ENCODE measurements at places on chromosomes 13 and 19. TPM values are rescaled to one million over a fixed set of nuclear protein-coding genes. Genes with fewer than 3 reads are reported as not detected.

GRCh38 chr19:12899891-12900518 lies 9.0 kb downstream of the GCDH start:
- DNase-seq = no peak

DNA sequence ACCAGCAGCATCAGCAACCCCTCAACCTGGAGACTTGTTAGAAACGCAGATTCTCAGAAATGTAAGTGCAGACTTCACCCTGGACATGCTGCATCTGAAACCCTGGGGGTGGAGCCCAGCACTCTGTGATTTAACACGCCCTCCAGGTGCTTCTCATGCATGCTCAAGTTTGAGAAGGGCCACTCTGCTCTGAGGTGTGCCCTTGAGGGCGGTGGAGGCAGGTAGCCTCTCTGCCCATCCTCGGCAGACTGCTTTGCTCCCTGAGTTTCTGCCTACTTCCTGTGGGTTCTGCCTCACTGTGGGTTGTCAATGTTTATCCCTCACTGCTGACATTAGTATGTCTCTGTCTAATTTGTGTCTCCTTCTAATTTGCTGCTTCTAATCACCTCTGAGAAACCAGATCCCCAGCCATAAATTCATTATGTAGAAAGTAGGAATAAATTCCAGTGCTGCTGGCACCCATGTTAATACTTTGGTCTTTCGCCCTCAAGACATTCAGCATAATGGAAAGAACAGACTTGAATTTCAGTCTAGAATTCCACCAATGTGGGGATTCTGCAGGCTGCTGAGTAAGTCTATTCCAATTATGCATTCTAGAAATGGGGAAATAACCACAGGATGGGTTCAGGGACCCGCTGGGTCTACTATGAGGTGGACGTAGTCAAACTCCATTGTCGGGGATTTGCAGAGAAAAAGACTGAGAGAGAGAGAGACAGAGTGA lies 51.3 kb upstream of the CYSLTR2 start:
- no peak for DNase-seq

DNA sequence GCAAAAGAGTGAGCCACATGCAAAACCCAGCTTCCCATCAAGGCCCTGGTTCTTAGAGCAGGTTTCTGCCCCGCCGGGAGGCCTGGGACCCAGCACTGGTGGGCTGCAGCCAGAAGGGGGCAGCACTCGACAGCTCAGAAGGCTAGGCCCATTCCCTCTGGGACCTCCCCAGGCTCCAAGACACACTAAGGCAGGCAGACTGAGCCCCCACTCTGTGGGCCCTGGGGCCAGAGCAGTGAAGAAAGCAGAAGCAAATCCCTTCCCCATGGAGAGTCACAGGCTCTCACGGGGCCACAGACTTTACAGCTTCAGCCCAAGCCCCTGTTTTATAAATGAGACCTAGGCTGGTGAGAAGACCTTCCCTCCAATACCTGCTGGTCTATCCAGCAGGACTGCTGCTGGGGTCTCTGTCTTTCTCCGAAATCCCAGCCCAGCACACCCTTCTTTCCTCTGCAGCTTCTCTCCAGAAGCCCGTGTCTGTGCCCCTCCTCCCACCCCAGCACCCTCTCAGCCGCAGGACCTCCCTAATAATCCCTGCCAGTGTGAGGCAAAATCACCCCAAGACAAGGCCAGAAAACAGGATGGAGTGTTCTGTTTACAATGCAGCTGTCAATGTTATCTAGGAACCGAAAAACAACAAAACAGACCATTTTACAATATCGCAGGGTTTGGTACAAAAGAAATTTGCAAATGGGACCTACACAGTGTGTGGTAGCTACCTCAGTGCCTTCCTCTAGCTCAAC lies 109.3 kb downstream of the ABCC4 start:
- peak; percentile 33 for DNase-seq

- DNase-seq = peak; percentile 25
These were observed 31.9 kb downstream of the PAK4 start for GRCh38 chr19:39157275-39157996.

GRCh38 chr19:40055049-40055448 lies 982 bp downstream of the ZNF780B start:
- DNase-seq = no peak

DNA sequence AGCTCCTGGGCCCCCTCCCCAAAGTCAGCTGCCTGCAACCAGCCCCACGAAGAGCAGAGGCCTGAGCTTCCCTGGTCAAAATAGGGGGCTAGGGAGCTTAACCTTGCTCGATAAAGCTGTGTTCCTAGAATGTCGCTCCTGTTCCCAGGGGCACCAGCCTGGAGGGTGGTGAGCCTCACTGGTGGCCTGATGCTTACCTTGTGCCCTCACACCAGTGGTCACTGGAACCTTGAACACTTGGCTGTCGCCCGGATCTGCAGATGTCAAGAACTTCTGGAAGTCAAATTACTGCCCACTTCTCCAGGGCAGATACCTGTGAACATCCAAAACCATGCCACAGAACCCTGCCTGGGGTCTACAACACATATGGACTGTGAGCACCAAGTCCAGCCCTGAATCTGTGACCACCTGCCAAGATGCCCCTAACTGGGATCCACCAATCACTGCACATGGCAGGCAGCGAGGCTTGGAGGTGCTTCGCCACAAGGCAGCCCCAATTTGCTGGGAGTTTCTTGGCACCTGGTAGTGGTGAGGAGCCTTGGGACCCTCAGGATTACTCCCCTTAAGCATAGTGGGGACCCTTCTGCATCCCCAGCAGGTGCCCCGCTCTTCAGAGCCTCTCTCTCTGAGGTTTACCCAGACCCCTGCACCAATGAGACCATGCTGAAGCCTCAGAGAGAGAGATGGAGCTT lies 4.7 kb upstream of the CEACAM5 start:
- DNase-seq = no peak

DNA sequence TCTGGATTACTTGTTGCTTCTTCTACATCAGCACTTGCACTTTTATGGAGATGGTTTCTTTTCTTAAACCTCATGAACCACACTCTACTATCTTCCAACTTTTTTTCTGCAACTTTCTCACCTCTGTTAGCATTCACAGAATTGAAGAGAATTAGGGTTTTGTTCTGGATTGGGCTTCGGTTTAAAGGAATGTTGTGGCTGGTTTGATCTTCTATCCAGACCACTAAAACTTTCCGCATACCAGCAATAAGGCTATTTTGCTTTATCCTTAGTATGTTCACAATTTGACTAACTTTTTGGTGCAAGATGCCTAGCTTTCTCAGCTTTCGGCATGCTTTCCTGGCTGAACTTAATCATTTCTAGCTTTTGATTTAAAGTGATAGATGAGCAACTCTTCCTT lies 666.7 kb upstream of the MIR17HG start:
- DNase-seq = peak; percentile 55

DNA sequence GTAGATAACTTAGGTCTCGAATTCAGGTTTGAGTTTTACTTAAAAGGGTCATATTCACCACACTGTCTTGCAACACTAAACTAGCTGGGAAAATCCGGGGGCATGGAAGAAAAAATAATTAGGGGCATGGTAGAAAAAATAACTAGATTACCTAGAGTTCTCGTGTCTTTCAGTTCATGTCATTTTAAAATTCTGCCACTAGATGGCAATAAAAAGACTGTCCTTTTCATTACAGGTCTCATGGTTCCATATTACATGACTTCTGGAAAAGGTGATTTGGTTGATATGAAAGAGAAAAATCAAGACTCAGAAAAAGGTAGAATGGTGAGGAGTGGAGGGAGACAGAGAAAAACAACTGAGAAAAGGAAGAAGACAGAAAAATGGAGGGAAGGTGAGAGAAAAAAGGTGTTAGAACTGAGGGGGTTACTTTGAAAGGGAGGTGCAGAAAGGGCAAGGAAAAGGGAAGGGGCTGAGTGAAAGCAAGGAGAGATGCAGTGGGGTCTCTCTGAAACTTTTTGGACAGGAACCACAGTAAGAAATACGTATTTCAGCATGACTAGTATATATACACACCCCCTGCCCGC lies 299.0 kb downstream of the KLF12 start:
- DNase-seq = peak; percentile 29

DNA sequence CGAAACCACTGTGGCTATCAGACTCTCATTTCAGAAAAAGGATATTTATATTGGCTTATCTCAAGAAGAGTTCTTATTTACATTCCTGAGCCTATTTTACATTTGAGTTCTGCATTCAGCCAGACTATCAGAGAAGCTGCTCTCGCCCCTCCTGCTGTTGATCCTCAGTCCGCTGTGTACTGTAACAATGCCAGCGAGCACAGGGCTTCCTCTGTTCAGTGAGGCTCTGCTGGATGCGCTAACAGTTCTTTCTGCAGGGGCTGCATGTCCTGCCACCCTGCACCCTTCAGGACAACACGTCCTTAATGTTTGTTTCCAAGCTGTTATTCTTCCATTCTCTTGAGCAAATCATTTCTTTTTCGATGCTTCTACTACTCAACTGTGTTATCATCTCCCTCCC lies 463.7 kb upstream of the SGCG start:
- no peak for DNase-seq

- DNase-seq = no peak
These were observed 148.6 kb upstream of the ATXN8OS start for GRCh38 chr13:69959046-69959445.

- no peak for DNase-seq
These were observed 530.6 kb downstream of the KLF12 start for GRCh38 chr13:73603646-73604045.

DNA sequence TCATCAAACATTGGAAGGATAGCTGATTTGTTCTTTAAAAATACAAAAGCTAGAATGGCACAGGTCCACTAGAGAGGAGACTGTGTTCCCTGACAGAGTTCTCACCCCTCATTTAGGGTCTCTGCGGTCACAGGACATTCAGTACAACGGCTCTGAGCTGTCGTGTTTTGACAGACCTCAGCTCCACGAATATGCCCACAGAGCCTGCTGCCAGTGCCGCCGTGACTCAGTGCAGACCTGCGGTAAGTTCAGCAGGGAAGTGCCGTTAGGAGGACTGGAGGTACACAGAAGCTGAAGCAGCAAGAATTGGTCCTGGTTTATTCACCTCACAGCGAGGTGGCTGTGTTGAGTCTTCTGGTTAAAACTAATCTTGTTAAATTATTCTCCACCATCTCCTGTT lies 90.0 kb downstream of the TNFRSF19 start:
- no peak for DNase-seq

- no peak for DNase-seq
These were observed 5.8 kb downstream of the FTL start for GRCh38 chr19:48970923-48971395.

- no peak for DNase-seq
These were observed 74.7 kb downstream of the C13orf42 start for GRCh38 chr13:51036418-51036817.

GRCh38 chr13:33679658-33680012 lies 138.3 kb upstream of the RFC3 start:
- no peak for DNase-seq

DNA sequence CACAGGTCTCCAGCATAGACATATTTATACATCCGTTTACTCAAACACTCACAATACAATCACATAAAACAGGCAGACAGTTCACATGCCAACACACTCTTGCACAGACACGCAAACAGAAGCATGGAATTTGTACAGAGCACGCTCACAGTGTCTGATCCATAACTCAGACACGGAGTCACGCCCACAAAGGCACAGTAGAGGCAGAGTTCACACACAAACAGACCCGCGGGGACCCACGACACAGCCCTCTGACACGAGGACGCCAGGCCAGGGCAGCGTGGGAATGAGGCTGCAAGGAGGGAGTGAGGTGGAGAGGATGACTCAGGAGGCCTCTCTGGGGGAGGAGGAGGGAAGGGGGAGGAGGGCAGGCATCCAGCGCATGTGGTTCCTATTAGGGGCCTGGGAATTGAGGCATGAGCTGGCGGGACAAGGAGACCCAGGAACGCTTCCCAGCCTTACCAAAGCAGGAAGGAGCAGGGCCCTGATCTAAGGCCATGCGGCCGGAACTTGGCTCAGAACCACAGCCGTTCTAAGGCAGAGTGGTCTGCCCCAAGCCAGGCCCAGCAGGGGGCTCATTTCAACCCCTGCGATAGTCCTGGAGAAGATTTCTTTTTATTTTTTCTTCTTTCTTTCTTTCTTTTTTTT lies 9.1 kb upstream of the OLFM2 start:
- DNase-seq = peak; percentile 99

DNA sequence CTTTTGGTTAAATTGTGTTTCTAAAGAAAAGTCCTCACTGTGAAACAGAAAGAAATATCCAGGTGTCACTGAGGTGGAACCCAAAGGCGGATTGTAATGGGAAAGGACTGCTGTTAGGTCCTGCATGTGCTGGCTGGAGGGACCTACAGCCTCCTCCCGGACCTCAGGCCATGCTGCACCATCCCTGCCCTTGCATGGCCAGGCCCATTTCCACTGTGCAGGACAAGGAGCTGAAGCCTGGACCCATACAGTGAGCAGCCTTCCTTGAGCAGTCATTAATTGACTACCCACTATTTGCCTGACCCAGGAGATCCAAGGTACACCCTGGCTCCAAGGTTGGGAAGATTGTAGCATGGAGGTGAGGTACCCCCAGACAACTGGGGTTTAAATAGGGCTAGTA lies 17.6 kb downstream of the VSTM2B start:
- no peak for DNase-seq

DNA sequence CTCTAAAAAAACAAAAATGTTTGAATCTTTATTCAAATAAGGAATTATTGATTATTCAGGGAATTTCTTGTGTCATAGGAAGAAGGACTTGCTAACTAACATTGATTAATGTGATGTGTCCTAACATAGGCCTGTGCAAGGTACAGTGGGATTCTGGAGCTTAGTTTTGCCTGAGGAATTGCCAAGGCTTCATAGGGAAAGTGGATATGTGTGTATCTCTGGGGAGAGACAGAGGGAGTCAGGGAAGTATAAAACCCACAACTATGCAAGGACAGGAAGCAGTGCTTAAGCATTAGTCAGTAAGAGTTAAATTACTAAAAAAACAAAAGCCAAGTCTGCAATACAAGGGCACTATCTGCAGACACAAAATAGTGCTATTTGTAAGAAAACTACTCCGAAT lies 59.6 kb downstream of the WDFY2 start:
- peak; percentile 96 for DNase-seq

DNA sequence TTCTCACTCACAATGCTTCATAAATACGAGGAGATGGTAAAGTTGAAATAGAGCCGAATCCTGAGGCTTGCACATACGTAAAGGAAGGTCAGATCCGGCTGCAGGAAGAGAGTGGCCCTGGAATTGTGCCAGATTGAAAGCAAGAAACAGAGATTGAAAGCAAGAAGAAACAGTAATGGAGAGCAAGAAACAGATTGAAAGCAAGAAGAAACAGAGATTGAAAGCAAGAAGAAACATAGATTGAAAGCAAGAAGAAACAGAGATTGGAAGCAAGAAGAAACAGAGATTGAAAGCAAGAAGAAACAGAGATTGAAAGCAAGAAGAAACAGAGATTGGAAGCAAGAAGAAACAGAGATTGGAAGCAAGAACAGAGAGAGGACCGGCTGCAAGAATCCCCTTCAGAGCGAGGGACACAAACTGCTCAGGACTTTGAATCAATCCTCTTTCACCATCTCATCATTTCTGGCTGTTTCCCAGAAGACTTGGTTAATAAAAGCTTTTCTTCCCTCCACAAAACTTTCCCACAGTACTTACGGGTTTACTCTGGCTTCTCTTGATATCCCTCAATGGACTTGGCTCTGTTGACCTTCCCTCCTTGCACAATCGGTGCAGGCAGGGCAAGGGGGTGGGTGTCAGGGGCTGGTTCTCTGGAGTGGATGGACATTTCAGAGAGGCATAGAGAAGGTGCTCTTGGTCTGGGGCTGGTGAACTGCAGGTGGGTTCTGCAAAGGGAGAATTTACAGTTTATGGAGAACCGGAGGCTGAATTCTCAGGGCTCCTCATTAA lies 25.5 kb downstream of the OR7A5 start:
- no peak for DNase-seq

Gene PRTN3
- not detected for total RNA-seq

Gene CCDC70
- not detected for total RNA-seq

Gene SLC6A16
- 4.6 TPM for total RNA-seq

Gene SLITRK1
- total RNA-seq = 2.3 TPM

Gene SULT2A1
- not detected for total RNA-seq

Gene SBSN
- total RNA-seq = 0.18 TPM

Gene MATK
- total RNA-seq = not detected

Gene MAMSTR
- total RNA-seq = 0.55 TPM

All from astrocyte (in vitro differentiated cells and primary cell).